Left ventricle myocardium inferior (tissue), 1 donor: ENCODE measurements at places on chromosomes 3 and 15. TPM values are rescaled to one million over a fixed set of nuclear protein-coding genes. Genes with fewer than 3 reads are reported as not detected.

LRTM1 gene
- total RNA-seq = not detected

CTXN2 gene
- total RNA-seq = not detected

PARP15 gene
- 0.80 TPM for total RNA-seq

EFHB gene
- 0.58 TPM for total RNA-seq

ACTC1 gene
- total RNA-seq = 13,225 TPM

TUSC7 gene
- not detected for total RNA-seq

SI gene
- total RNA-seq = not detected

ARF4 gene
- 69.8 TPM for total RNA-seq
